ENCODE measurements at places on chromosomes 13 and 19.

GRCh38 chr19:51529301-51529700, 2.2 kb downstream of the SIGLEC6 start:
- DNase-seq, result no peak

GRCh38 chr19:7668842-7669241, at the start of gene RETN:
Gene RETN (plus strand): TSS chr19:7669049. CDS start chr19:7669327, 278 bp downstream.
- no peak for DNase-seq

DNA sequence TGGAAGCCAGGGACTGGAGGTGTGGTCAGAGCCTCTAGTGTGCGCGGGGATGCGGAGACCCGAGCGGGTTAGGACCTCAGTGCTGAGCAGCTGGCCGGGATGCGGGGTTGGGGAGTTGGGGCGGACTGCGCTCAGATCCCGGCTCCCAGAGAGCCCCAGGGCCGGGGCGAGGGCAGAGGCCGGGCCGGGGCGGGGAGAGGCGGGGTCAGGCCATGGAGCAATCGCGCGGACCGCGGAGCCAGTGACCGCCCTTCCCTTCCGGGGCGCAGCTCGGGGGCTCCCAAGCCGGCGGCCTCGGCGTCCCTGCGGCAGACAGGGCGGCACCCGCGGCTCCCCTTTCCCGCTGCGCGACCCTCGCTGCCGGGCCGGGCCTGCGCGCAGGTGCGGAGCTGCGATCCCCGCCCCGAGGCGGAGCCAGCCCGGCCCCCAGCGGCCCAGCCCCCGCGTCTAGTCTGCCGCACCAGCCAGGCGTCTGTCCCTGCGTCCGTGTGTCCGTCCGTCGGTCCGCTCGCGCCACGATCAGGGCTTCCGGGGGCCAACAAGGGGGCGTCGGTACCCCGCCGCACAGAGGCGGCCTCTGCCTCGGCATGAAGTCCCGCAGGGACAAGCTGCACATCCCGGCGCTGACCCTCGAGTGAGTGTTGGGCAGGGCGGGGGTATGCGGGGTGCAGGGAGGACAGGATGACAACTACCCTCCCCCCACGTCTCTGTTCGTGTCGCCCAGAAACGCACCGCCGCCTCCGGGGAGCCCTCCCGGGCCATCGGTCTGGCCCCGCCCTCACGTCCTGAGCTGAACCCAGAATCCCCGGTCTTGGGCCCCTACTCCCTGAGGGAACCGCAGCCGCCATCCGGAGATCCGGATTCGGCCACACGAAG, 12.4 kb downstream of the MAST3 start:
- DNase-seq, result no peak

DNA sequence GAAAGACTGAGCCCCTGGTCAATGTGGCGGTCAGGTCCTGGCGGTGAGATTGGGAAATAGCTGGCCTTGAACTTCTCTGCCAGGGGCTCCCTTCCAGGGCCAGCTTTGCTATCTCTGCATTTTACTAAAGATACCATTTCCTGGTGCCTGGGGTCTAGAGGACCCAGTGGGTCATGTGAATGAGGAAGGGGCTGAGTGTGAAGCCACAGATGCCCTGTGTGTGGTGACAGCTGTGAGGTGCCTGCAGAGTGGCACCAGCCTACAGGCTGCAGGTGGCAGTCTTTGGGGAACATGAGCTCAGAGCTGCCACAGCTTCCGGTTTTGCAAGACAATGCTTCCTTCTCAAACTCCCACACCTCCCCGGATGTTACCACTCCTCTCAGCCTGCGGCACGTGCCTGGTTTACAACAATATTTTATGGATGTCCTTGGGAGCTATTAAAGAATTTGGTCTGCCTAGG, 5.2 kb upstream of the MLNR start:
- peak; percentile 63 for DNase-seq

DNA sequence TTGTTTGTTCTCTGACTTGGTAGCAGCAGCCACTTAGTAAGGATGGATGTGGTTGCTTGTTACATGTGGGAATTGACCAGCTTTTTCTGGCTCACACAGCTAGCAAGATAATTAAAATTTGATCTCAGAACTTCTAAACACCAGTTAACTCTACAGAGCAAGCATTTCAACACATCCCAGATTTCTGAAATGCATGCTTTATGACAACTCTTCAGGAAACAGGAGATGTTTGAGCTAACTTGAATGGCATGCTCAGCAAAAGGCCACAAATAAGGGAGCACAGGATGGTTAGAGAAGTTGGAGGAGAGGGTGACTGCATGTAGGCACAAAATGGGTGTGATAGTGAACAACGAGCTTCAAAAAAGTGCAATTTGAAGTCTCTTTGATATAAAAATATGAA, 167.1 kb upstream of the SPRY2 start:
- no peak for DNase-seq

DNA sequence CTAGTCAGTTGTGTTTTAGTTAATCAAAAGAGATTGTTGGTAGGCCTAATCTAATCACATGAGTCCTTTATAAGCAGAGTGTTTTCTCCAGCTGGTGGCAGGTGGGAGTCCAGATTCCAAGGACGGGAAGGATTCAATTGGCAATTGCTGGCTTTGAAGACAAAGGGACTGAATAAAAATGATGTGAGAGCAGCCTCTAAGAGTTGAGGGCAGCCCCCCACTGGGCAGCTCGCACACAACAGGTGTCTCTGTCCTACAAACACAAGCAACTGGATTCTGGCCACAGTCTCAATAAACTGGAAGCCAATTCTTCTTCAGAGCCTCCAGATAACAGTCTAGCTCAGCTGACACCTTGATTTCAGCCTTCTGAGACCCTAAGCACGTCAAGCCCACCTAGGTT, 915.2 kb downstream of the PCDH9 start:
- no peak for DNase-seq

GRCh38 chr13:76466043-76466442, 420.2 kb downstream of the KCTD12 start:
- no peak for DNase-seq

GRCh38 chr19:34171539-34171876, 796 bp upstream of the LSM14A start:
- no peak for DNase-seq

GRCh38 chr19:7718668-7719067, 13.2 kb downstream of the CLEC4G start:
- DNase-seq, result no peak
